ENCODE measurements at places on chromosomes 3 and 15.

DNA sequence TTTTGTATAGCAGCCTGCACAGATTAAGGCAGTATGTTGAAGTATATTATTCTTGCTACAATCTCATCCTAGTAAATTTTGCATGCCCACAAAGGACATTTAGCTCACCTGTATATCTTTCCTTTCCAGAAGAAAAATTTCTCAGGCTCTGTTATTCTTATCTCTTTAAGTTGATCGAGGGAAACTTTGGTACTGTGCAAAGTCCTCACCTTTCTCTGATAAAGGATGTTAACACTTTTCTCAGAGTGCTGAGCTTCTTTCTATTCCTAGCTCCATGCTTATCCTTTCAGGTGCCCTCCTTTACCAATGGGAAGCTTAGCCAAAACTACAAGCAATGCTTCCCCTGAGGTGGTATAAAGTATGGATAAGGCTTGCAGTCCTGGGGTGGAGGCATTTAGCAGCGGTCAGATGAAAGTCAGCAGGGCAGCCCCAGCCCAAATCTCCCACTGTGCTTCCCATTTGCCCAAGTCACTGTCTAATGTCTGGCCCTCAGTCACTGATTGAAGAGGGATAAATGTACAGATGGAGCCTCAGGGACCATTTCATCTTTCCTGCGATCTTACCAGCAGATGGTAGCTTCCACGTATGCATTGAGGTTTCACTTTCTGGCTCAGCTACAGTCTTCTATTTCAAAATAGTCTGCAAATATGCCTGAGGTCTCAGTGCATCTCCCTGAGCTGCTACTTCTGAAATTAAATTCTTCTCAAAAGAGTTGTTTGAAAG, 127.8 kb upstream of the P2RY1 start:
- no peak for DNase-seq

DNA sequence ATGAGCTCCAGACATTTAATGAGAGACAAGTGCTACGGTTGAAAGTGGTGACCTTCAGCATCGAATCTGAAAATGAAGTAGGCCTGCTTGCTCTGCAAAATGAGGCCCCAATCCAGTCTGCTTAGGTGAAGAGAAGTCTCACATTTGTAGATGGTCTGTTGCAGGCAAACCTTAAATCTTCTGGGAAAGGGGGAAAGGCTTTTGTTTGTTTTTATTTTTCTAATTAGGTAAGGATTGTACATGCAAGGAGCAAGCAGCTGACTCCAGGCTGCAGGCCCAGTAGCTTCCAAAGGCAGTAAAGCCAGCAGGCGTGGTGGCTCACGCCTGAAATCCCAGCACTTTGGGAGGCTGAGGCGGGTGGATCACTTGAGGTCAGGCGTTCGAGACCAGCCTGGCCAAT, 74.3 kb downstream of the HMG20A start:
- no peak for DNase-seq

- DNase-seq = no peak
Measured at GRCh38 chr3:53635041-53635440, 140.6 kb downstream of the CACNA1D start.

DNA sequence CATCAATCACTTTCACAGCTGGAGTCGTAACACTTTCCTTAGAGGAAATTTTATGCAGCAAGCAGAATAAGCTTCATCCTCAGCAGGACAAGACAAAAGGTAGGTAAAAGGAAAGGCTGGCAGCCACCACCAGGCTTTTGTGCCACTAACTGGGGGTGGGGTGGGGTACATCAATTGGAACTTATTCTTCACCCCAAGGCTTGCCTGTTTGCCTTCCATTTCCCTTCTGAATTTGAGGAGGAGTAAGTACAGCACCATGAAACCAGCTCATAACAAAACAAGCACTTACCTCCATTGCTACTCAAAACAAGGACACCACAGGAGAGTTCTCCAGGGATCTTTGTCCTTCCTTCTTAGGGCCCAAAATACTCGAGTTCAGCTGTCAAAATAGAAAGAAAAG, 296.8 kb downstream of the ARRDC4 start:
- no peak for DNase-seq

- no peak for DNase-seq
Measured at GRCh38 chr3:111506435-111506834, 35.6 kb upstream of the CD96 start.

GRCh38 chr15:87354661-87355410, 901.7 kb downstream of the NTRK3 start:
- no peak for DNase-seq

- no peak for DNase-seq
Measured at GRCh38 chr3:123365450-123366143, 83.3 kb downstream of the ADCY5 start.
